ENCODE measurements at places on chromosomes 3 and 15. TPM values are rescaled to one million over a fixed set of nuclear protein-coding genes. Genes with fewer than 3 reads are reported as not detected.

The POPDC2 gene
- 4.0 TPM for total RNA-seq

The QARS1 gene
- total RNA-seq = 292 TPM

The EOGT gene
- total RNA-seq = 15.5 TPM

The PRR20G gene
- not detected for total RNA-seq

The GRAMD1C gene
- total RNA-seq = 0.56 TPM

The CRYGS gene
- 4.9 TPM for total RNA-seq

The CFAP100 gene
- not detected for total RNA-seq

The CHRNA7 gene
- not detected for total RNA-seq

The ZNF80 gene
- total RNA-seq = 0.15 TPM
